ENCODE measurements at places on chromosomes 6 and 20.

DNA sequence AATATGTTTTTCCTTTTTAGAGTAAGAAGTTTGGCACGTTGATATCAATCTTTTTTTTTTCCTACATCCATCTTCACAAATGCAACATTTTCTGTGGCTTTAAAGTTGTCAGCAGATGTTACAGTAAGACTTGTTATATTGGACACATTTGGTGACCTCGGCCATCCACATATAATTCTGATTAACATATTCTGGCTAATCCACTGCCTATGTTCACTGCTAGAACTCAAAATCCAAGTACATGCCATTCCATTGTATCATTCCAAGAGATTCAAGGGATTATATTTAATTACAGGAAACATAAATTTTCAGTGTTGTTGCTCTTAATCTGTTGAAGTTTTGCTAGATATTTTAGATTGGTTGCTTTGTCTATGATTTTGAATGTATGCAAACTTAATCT lies 367.6 kb downstream of the TENT5A start:
- DNase-seq = no peak

DNA sequence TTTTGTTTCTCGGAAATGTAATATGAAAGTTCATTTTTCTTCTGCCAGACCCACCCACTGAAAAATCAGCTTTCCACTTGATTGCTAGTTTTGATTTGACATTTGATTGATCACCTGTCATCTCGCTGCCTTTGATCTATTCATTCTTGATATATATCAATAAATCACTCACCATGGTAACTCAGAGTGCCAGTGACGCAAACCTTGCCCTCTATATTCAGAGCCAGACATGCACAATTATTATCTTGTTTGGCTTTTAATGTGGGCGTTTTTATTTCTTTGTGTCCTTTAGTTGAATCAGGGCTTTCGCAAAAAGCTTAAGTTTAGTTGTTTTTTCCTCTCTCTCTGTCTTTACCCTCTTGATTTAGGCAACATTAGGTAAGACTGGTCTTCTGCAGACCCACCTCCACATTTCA lies 2.0 kb downstream of the TSHZ2 start:
- no peak for DNase-seq

DNA sequence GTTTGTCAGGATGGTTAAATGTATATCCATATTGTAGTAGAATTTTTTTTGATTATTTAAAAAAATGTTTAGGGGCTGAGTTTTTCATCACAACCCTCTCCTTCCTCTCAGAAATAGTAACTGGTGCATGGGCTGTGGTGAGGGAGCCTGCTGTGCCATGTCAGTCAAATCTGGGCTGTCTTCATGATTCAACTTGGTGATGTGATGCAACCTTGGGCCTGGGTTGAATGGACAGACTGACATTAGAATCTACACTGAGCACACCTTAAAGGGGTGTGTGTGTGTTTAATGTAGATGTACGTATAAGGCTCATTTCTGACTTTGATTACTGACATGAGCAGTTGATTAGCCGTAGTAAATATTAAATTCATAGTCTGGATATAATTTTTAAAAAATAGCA lies 3.7 kb downstream of the TJAP1 start:
- no peak for DNase-seq

DNA sequence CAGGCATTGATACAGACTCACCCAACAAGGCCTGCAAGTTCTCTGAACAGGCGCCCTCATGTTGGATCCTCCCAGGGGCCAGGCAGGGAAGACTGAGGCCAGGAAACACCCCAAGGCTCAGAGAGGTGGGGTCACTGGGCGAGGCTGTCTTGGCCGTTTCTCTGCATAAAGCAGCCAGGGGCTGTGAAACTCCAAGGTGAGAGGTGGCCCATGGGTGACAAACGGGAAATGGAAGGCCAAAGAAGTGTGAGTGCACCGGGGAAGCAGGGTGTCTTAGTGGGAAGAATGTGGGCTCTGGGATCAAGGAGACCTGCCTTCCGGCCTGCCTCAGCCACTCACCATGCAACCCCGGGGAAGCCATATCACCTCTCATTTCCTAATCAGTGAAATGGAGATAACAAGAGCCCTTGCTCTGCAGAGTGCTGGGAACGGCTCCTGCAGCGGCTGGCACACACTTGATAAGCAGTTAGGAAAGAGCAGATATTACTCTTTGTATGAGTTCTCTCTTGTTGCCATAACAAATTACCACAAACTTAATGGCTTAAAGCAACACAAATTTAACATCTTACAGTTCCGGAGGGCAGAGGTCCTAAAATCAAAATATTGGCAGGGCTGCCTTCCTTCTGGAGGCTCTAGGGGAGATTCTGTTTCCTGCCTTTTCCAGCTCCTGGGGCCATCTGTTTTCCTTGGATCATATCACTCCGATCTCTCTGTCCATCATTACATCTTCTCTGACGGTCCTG lies 168.6 kb downstream of the NFATC2 start:
- no peak for DNase-seq

GRCh38 chr6:8659404-8660189 lies 224.3 kb upstream of the SLC35B3 start:
- DNase-seq = no peak

- peak; percentile 3 for DNase-seq
Measured at GRCh38 chr6:70956451-70957283, at the start of gene B3GAT2. Gene B3GAT2, minus strand, starts transcription at chr6:70957060. Its CDS starts 631 bp downstream, at chr6:70956429.

GRCh38 chr6:148516617-148517016 lies 174.0 kb downstream of the SASH1 start:
- DNase-seq = peak; percentile 28

DNA sequence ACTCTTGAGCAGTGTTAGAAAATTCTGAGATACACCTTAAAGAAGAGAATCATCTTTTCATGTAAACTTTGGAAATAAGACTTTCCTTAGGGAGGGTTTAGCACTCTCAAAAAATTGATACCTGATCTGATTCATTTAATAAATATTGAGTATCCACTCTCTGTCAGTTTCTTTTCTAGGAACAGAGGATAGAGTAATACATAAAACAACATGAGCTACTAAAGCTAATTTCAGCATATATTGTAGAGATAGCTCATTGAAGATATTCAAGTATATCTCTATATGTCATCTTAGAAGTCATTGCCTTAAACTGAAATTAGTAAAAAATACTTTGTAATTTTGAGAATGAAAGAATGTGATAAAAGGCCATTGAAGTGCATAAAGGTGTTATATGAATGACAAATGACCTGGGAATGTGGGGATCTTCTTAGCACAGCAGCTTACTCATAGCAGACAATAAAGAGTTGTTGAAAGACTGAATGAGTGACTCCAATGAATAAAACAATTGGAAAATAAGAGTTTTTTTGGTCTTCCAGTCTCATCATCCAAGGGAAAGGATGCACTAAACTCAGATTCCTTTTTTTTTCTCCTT lies 29.2 kb downstream of the RHAG start:
- no peak for DNase-seq

DNA sequence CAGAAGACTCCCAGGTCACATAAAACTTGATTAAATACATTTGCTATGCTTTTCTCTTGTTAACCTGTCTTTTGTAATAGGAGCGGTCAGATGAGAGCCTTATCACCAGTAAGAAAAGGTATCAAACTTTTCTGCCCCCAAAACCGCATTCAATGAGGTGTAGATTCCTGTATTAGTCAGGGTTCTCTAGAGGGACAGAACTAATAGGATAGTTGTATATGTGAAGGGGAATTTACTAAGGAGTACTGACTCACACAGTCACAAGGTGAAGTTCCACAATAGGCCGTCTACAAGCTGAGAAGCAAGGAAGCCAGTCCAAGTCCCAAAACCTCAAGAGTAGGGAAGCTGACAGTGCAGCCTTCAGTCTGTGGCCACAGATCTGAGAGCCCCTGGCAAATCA lies 32.7 kb downstream of the PTPRK start:
- no peak for DNase-seq

DNA sequence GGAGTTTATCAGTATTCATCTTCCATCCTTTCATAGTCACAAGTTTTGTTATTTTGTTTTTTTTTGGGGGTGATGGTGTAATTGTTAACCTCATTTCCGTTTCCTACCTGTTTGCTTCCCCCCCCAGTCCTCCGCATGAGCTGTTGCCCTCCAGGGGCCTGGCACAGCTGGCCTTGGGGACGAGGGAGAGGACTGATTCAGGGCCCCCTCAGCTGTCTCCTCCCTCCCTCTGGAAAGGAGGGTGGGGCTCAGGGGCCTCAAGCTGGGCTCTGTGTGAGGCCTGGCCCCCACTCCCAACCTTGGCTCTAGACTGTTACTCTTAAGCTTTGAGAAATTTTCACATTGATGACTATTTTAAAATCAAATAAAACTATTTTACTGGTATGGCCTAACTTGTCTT lies 4.0 kb downstream of the LRRC73 start:
- no peak for DNase-seq

GRCh38 chr20:36313926-36314325 lies 7.8 kb downstream of the DLGAP4 start:
- no peak for DNase-seq

DNA sequence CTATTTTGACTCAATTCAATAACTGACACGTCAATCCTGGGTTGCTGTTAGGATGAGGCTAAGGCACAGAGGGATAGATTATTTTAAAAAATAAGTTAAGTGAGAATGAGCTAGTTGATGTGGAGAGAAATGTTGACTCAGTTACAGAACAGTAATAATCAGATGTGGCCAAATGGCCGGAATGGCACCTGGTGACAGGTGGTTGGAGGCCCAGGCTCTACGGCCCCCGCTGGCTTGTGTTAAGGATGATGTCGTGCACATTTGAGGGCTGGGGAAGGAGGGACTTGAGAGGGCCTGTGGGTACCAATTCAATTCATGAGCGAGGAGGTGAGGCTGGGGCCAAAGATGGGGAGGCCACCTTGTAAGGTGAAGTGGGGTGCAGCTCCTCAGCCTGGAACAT lies 31.7 kb downstream of the APCDD1L start:
- DNase-seq = no peak

- no peak for DNase-seq
Measured at GRCh38 chr20:56903858-56904257, 274.8 kb downstream of the TFAP2C start.

GRCh38 chr6:85824329-85824728 lies 181.6 kb upstream of the SYNCRIP start:
- DNase-seq = no peak

DNA sequence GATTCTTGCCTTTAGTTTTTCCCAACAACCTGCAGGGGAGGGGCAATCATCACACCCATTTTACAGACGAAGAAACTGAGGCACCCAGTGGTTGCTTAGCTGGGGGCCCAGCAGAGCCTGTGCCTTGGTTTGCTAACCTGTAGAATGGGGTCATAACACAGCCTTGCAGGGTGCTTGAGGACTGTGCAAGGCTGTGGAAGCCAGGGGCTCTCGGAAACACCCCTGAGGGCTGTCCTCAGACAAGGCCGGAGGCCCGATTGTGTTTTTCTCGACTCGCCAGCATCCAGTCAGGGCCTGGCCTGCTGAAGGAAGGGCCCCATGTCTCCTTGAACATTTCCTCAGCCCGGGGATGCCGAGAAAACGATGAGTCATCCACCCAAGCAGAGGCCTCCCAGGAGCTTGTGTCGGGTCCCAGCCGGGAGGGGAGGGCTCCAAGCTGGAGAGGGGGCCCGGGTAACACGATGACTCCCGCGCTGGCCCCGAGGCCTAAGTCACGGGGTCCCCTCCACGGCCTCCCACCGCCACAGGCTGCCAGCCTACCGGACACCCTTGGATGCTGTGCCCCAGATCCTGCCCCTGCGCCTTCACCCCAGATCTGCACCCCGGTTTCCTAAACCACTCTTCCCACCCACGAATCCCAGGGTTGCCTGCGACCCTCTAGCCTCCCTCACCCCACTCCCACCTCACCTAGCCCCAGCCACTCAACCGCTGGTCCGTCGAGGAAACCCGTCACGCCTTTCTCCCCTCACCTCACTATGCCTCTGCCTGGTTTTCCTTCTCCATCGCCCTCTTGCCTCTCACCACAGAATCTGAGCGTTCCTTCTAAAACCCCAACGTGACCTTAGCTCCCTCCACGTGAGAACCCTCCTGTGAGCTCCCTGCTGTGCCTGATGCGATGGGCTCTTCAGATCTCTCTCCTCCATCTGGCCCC lies 10.6 kb downstream of the NOL4L start:
- no peak for DNase-seq

All from NCI-H1092 treated with DMSO at 0.1 percent for 48 hours (cell line).